ENCODE measurements at places on chromosomes 3 and 15.

DNA sequence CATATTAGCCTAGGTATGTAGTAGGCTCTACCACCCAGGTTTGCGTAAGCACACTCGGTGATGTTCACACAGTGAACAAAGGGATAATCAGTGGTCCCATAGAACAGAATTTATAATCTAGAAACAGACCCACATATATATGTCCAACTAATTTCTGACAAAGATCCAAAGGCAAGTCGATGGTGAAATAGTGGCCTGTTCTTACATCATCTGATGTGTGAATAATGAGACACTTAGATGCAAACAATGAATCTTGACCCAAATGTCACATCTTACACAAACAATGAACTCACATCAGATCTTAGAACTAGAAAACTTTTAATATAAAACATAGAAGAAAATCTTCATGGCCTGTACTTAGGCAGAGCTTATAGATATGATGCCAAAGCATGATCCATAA is 17.6 kb upstream of the TM2D3 start:
- DNase-seq: no peak

- DNase-seq: no peak
Observed at GRCh38 chr3:10835406-10835805, 19.4 kb downstream of the SLC6A11 start.

GRCh38 chr3:16182183-16182582 is 7.7 kb downstream of the GALNT15 start:
- no peak for DNase-seq

GRCh38 chr15:31236184-31237042 is 90.2 kb upstream of the KLF13 start:
- DNase-seq: no peak

DNA sequence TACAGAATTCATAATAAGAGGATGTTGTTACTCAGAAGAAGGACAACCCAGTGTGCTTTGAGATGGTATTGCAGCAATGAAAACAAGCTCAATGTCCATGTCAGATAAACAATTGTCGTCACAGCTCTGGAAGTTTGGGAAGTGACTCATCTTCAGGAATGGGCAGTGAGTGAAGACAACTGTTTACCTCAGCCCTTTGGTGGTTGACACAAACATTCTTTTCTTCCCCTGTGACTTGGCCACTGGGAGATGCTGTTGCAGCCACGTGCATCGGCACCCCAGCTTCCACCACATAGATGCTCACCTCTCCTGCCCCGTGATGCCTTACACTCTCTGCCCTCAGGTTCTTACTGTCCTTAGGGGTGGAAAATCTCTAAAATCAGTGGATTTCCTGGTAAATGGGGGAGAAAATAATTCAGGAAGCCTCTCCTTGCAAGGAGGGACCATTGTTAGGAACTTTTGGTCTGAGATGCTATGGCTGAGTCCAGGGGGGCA is 114.1 kb upstream of the GALNT15 start:
- DNase-seq: no peak

GRCh38 chr15:51163843-51164242 is 69.1 kb upstream of the TNFAIP8L3 start:
- no peak for DNase-seq

DNA sequence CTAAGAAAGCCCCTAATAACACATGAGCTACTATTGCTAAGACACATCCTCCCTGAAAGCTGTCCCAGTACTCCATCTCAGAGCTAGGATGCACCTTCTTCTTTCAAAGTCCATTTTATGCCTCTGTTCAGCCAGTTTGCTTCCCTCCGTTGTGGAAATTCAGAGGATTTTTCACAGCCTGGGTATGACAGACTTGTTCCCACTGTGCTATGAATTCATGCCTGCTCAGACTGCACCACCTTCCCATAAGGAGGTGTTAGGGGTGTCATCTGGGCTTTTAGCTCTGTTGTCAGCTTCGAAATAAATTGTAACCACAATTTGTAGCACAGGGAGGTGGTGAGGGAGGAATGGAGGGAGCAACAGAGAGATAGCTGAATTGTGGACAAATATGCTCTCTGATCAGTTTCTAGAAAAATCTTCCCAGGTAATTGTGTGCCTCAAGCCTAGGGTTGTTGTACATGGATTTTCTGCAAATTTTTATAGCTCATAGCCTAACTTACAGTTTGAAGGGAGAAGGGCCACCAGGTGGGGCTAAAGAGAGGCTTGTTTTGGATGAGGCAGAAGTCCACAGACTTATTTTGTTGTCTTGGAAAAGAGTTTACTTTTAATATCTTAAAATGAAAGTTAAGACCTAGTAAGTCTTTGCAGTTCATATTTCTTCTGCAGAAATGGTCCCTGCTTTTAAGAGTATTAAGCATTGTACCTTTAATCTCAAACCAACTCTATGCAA is 462.0 kb downstream of the PDCD6IP start:
- peak; percentile 7 for DNase-seq

DNA sequence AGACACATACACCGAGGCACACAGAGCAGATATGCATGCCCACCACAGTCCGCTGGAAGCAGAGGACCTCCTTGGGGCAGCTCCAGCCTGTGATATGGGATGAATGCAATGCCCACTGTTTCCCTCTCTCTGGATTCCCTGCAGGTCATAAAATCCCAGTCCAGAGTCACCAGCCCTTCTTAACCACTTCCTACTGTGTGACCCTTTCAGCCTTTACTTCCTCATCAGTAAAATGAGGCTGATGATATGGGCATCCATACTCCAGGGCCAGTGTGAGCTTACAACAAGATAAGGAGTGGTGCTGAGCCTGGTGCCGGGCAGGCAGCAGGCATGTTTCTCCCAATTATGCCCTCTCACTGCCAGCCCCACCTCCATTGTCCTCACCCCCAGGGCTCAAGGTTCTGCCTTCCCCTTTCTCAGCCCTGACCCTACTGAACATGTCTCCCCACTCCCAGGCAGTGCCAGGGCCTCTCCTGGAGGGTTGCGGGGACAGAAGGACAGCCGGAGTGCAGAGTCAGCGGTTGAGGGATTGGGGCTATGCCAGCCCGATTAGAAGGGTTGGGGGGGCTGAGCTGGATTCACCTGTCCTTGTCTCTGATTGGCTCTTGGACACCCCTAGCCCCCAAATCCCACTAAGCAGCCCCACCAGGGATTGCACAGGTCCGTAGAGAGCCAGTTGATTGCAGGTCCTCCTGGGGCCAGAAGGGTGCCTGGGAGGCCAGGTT is at the start of gene GNAT1:
Gene GNAT1, plus strand, starts transcription at position 675 of the 725 bp plus-strand sequence. CDS start 116 bp downstream, outside the sequence.
- DNase-seq: no peak

GRCh38 chr3:39383045-39383880 is at the start of gene SLC25A38:
Gene SLC25A38, plus strand, starts transcription at chr3:39383370. Its CDS starts 355 bp downstream, at chr3:39383725.
- DNase-seq: peak; percentile 76

DNA sequence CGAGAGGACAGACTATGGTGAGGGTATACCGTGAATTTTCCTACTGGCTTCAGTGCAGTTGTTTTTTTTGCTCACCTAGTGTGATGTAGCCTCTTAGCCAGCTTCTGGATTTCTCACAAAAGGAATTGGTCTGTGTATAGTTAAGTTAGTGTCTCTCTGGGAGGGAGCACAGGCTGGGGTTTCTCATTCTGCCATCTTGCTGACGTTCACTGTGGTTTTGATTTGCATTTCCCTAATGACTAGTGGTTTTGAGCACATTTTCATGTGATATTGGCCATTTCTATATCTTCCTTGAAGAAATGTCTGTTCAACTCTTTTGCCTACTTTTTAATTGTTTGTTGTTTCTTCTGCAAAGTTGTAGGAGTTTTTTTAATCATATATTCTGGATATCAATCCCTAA is 2.2 kb upstream of the CD86 start:
- no peak for DNase-seq

DNA sequence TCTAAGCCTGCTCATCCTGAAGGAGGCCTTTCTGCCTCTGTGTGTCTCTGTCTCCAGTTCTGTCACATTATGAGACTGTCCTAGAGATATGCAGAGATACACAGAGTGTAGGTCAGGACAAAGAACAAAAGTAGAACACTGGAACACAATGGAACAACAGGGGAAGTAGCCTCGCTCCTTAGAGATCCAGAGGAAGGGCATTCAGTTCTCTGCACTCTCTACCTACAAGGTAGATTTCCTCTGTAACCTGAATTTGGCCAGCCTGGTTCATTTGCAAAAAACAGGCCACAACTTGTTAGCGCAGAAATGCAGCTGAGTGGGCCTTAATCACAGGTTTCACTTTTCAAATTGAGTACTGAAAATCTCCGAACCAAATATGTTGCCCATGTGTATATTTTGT is 19.4 kb downstream of the NEK10 start:
- DNase-seq: no peak

DNA sequence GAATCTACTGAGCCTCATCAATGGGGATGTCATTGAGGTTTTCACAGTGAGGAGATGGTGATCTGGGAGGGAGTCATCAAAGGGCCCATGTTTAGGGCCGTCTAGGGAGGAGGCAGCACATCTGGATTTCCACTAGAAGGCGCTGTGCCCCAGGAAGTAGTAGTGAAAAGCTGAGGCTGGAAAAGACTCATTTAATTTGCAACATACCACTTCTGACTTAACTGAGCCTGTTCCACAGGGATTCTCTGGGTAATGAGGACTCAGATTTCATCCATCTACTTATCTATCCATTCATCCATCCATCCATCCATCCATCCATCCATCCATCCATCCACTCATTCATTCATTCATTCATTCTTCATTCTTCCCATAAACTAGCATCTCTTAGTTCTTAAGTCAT is 17.4 kb upstream of the SHF start:
- no peak for DNase-seq

DNA sequence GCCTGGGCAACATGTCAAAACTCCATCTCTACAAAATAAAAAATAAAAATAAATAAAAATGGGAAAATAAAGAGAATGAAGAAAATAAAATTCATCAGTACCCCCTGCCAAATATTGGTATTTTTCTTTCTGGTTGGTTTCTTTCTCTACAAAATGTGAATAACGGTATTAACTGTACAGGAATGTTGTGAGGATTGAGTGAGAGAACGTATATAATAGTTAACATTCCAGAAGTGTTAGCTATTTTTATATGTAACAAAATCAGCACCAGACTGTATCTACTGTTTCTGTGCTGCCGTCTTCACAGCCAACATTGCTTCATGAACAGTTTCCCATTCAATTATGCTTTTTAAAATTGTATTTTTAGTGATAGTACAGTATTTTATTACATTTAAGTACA is 25.5 kb upstream of the RNU6-1 start:
- no peak for DNase-seq

All from stimulated activated CD4-positive, alpha-beta T cell treated with anti-CD3 and anti-CD28 coated beads, Interleukin-4, amount 100 ng/mL, for 4 hours (primary cell).